IPS DF 6.9 (cell line): ENCODE measurements at places on chromosomes 13 and 19.

DNA sequence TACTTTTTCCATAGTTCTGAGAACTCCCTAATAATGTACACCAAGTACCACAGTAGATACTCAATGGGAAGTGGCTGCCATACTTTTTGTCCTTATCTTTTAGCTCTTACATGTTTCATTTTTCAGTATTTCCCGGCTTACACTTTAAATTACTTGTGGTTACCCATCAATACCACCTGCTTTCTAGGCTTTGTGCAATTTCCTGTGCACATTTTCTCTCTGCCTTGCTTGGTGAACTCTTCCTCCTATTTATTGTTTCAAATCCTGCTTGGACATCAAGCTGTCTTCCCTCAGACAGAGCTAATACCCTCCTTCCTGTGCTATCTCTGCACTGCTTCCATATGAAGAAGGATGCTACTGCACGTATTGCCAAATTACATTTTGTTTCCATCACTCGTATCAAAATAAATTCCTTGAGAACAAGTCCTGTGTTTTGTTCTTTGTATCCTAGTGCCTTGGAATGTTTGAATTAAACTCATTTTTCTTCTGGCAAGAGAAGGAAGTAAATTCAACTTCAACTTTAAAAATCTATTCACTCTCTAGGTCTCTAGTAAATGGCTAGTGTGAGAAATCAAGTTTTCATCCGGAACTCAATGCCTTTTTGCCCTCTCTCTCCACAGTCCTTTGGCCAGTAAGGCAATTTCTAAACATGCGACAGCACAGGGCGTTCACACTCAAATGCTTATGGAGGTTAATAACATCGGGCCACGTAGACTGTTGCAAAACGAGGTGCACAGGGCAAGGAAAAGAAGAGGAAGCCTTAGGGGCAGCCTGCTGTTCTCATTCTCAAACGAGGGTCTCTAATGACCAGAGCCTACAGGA is 5.6 kb downstream of the ZAR1L start:
- no peak for DNase-seq

DNA sequence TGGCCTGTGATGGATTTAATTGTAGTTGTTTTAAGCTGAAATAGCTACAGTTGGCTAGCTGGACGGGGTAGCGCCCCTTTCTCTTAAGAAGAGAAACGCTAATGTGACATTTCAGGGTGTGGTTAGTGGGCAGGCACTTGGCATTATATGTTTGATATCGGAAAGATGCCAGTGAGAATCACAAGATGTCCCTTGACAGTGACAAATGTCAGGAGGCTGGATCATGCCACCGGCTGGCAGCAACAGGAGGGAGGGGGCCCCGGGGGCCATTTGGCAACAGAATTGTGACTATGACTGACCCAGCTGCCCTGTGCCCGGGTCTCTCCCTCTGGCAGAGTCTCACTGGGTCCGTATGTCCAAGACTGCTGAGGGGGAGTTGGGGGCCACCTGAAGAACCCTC is 4.7 kb downstream of the DCAF15 start:
- no peak for DNase-seq

- no peak for DNase-seq
Observed at GRCh38 chr13:99559560-99559959, 58.3 kb downstream of the TM9SF2 start.

DNA sequence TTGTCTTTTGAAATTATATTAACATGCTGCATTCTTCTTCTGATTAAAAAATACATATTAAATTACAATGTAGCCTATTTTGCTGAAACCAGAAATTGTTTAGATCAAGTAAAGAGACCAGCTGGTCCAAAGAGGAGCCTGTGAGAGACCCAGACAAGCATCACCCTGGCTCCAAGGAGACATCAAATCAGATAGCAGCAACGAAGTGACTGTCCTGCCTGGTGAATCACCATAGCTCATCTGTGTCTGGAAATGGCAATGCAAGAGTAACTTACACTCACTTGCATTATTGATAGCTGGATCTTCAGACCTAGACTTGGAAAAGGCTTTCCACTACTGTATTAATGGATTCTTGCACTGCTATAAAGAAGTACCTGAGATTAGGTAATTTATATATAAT is 169.1 kb downstream of the KCTD12 start:
- DNase-seq = no peak

- DNase-seq = no peak
Observed at GRCh38 chr13:84567848-84568247, 685.6 kb upstream of the SLITRK1 start.

- DNase-seq = no peak
Observed at GRCh38 chr13:39596685-39597084, 6.3 kb downstream of the LHFPL6 start.

GRCh38 chr19:12952488-12953137 is 4.4 kb downstream of the GADD45GIP1 start:
- DNase-seq = no peak

- DNase-seq = no peak
Observed at GRCh38 chr19:46783670-46784069, 4.7 kb downstream of the SLC1A5 start.

DNA sequence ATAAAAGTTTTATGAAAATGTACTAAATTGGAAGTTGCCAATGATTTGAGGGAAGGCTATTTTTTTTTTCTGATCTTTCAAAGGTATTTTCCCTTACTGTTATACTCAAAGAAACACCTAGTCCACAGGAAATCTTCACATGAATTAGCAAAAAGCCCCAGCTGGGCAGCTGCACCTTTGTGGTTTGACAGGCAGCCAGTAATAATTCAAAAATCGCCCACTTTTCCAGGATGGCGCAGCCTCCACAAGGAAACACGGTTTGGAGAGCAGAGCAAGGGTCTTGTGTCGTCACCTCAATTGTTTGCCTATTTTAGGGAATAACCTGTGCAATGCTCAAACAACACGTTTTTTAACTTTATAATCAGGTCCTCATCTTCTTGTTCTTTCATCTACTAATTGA is 324.9 kb upstream of the GPC6 start:
- no peak for DNase-seq

GRCh38 chr19:33750587-33751435 is 45.9 kb upstream of the KCTD15 start:
- no peak for DNase-seq
